SIG-M5 (cell line): ENCODE measurements at places on chromosomes 6 and 20.

DNA sequence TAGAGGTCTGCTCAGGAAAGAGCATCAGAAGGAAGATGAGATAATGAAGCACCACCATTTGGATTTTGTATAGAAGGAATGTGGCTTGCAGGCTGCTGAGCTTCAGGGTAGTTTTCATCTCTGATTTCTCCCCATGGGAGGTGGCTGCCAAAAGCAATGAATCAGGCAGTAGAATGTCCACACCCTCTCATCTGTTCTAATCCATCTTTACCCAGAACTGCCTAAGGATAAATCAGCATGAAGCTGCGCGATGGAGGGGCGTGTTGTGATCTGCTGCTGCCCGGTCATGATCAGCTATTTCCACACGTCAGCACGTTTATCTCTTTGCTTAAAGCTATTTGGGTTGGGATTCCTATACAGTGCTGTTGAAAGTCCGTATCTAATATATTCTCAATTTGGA is 295.4 kb downstream of the FOXA2 start:
- no peak for DNase-seq

- no peak for DNase-seq
These were observed 98.1 kb upstream of the ASCC3 start for GRCh38 chr6:100979267-100979666.

DNA sequence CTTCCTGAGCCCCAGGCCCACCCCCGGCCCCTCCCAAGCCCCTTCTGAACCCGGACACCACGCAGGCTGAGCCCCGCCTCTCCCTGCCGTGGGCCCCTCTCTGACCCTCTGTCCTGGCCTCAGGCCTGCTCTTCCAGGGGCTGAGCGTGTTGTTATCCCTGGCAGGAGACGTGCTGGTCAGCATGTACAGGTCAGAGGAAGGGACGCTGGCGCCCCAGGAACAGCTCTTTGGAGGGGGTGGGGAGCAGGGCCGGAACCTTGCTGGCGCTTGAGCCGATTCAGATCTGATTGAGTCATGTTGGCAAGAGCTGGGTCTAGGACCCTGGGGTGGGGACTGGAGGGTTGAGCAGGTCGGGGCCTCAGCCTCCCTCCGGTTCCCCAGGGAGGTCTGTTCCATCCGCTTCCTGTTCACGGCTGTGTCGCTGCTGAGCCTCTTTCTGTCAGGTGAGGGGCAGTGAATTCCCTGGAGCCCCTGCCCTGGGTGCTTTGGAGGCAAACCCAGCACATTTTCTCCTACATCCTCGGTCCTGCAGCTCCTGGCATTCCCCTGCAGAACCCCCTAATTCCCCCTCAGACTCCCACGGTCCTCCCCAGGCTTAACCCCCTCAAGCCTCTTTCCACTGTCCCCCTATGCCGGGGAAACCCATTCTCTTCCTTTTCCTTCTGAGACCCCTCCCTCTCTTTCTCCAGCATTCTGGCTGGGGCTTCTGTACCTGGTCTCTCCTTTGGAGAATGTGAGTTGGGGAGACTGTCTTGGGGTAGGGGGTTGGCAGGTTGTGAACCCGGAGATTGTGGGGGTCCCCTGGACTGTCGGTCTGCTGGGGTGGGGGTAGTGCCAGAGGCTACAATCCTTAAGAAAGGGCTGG is 2.0 kb downstream of the SPAG4 start:
- no peak for DNase-seq

DNA sequence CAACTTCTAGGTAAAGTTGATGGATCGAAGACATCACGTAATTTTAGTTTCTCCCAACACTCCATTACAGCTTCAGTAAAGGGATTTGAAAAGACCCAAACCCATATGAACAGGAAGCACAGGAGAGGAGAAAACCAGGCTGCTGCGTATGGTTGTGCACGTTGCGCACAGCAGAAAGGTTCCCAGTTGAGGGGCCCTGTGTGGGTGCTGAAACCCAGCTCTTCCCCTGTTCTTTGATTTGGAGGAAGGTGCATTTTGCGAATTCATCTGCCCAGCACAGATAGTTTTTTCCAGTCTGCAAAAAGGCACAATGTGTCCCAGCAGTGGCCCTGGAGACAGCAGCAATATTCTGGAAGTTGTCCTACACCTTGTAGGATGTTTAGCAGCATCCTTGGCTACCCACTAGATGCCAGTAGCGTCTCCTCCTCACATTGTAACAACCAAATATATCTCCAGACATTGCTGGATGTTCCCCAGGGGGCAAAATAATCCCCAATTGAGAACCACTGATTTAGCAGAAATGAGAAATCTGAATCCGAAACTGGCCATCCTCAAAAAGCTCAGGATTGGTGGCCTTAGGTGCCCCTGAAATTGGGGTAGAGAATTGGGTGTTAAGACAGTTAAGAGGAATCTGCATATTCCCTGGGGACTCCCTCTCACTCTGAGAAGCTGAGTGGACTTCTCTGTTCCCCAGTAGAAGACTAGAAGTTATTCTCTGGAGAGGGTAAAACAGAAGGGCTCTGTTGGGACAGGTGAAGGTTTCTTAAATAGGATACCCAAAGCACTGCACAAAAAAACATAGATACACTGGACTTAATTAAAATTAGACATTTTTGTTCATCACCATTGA is 12.2 kb downstream of the SUN5 start:
- DNase-seq = no peak

- no peak for DNase-seq
These were observed 13.9 kb downstream of the CRISP3 start for GRCh38 chr6:49730251-49730650.

DNA sequence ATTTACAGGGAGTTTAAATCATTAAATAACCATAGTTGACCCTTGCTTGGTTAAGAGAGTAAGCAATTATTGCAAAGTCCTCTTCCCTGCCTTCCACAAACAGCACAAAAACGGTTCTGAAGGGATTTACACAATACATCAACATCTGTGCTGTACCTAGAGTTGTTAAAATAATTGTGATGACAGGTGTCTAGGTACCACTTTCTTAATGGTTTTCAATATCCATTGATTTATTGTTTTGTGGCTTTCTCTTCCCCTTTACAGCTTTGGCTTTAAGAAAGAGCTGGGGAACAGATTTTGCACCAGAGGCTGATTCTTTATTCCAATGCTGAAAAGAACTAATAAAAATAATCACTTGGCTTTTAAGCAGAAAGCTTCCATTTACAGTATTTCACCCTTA is 598 bp upstream of the SOX4 start:
- DNase-seq = no peak

DNA sequence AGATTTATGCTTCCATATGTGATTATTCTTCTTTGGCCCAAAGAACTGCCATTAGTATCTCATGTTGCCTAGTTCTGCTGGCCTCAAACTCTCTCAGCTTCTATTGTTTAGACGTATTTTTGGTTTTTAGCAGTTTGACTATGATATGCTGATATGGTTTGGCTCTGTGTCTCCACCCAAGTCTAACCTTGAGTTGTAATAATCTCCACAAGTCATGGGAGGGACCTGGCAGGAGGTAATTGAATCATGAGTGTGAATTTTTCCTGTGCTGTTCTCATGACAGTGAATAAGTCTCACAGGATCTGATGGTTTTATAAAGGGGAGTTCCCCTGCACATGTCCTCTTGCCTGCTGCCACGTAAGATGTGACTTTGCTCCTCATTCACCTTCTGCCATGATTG is 96.7 kb upstream of the ARG1 start:
- no peak for DNase-seq
